NCI-H524 treated with DMSO at 0.1 percent for 48 hours (cell line): ENCODE measurements at places on chromosomes 7 and 10.

DNA sequence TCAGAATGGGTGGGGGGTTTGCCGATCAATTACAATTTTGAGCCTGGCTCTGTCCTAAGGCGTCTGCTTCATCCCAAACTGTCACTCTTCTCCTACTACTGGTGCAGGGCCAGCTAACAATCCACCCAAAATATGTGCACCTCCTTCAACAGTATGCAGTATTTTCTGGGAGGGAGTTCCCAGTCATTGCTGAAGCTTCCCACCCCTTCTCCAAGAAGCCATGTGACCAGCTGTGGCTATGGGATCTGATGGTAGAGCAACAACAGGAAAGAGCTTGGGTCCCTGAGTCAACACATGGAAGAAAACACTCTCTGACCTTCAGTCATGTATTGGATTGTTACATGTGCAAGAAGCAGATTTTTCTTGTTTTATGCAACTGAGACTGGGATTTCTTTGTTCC, 185.7 kb upstream of the GHITM start:
- no peak for DNase-seq

- no peak for DNase-seq
Observed at GRCh38 chr10:127550861-127551260, 1.8 kb downstream of the NPS start.

- DNase-seq = no peak
Observed at GRCh38 chr10:55801353-55801661, 559.8 kb downstream of the ZWINT start.

- no peak for DNase-seq
Observed at GRCh38 chr7:156843157-156843556, 49.8 kb downstream of the LMBR1 start.

- DNase-seq = no peak
Observed at GRCh38 chr7:105131890-105132289, 117.9 kb downstream of the KMT2E start.

DNA sequence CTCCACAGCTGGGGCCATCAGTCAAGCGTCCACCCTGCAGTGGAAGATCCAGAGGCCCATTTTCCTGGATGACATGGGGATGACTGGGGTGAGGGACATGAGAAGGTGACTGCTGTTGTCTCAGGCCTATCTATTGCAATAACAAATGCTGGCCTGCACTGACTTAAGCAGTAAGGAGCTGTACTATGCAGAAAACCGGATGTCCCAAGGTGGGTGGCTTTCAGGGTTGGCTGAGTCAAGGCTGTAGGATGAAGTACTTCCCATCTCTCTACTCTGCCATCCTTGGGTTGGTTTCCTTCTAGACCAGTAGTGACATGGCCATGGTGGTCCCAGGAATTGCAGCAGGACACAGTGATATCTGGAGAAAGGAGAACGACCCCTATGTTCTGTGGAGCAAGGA, 48.1 kb downstream of the NEURL1 start:
- no peak for DNase-seq
